ENCODE measurements at places on chromosomes 1 and 21.

DNA sequence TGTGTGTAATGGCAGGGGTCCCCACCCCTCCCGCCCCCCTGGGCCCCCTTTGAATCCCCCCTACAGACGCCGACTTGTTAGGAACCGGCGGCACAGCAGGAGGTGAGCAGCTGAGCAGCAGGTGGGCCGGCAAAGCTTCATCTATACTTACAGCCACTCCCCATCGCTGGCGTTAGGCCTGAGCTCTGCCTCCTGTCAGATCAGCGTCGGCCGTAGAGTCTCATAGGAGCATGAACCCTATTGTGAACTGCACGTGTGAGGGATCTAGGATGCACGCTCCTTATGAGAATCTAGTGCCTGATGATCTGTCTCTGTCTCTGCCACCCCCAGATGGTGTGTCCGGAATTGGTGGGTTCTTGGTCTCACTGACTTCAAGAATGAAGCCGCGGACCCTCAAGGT, 14.9 kb upstream of the VPS26C start:
- DNase-seq, result no peak

DNA sequence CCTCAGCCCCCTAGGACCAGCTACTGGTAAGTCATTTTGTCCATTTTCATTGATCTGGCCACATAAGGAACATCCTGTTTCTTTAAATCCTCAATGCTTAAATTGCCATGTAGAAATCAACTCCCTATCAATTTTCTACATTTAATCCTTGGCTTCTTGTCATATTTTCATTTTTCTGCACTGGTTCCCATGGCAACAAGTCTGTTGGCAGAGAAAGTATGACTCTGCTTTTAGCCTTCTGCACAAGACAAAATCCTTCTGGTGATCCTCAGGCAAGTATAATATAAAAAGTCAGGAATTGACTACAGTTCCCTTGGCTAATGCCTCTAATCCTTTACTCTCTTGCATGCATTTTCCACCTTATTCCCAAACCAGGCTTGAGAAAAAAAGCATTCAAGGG, 65.0 kb downstream of the LRRC40 start:
- DNase-seq, result no peak

DNA sequence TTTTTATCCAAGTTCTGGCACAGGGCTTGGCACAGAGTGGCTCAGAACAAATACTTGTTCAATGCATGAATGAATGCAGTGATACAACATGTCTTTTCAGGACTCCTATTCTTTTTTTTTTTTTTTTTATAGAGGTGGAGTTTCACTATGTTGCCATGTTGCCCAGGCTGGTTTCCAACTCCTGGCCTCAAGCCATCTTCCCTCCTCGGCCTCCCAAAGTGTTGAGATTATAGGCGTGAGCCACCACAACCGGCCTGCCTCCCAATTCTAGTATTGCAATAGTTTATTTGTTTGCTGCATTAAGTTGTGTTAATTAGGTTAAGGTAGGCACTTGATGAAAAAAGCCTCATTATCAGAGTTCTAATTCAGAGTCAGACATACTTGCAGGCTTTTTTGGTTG, 17.9 kb downstream of the UBE4B start:
- no peak for DNase-seq

GRCh38 chr21:20720623-20721022, 277.6 kb upstream of the NCAM2 start:
- DNase-seq, result no peak

- DNase-seq, result no peak
These were observed 35.0 kb upstream of the GRHL3 start for GRCh38 chr1:24284156-24284471.

- no peak for DNase-seq
These were observed 148.5 kb downstream of the DHRS3 start for GRCh38 chr1:12469493-12469892.

DNA sequence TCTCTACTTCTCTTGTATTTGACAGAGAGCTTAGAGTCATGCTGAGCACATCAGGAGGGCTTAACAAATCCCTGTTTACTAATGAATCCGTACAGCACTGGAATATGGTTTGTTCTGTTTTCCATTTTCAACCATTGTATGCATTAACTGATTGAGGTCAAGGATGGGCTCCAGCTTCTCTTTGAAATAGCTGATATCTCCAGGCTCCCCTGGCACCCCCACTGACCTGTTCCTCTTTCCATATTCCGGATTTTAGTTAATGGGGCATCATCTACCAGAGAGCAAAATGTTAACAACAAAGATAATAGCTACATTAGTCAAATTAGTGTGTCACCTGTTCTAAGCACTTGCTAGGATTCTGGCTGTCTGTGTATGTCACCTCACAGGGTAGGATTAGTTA, 57.6 kb downstream of the NENF start:
- no peak for DNase-seq

GRCh38 chr1:115262886-115263285, 75.2 kb downstream of the NGF start:
- DNase-seq, result no peak

GRCh38 chr1:81832573-81832972, 31.8 kb downstream of the ADGRL2 start:
- DNase-seq, result no peak

GRCh38 chr1:23244256-23244761, 27.0 kb upstream of the HTR1D start:
- no peak for DNase-seq

- DNase-seq, result no peak
These were observed 30.6 kb downstream of the SYT6 start for GRCh38 chr1:114122941-114123618.

GRCh38 chr1:205326812-205327466, 5.4 kb upstream of the NUAK2 start:
- DNase-seq, result no peak

GRCh38 chr21:44324854-44325107, 14.4 kb downstream of the CFAP410 start:
- DNase-seq, result no peak

GRCh38 chr21:35521852-35522505, 472.9 kb upstream of the RUNX1 start:
- DNase-seq, result no peak

- no peak for DNase-seq
These were observed 2.8 kb downstream of the PPIH start for GRCh38 chr1:42660907-42661500.

DNA sequence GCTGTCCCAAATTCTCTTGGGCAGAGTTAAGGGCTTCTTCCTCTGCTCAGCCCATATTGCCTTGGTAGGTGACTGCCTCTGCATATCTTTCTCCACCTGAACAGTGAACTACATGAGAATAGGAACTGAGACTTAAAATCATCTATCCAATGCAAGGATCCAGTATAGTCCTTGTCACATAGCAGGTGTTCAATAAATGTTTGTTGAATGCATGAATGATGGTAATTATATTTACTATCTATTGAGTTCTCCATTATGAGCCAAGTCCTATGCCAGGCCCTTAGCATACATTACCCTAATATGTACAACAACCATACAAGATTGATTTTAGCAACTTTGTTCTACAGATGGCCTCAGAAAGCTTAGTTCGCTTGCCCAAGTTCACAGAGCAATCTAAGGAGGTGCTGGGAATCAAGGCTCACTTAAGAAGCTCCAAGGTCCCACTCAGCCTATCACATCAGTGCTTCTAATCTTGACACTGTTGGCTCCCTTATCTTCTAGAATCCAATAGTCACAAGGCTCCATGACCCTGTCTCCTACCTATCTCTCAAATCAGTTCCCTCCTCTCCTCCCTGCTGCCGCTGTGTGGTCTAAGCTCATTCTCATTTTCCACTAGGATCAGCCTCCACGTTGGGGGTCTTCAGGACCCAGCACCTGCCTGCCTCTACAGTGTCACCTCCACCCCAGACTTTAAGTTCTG, 2.2 kb upstream of the CDK18 start:
- no peak for DNase-seq

DNA sequence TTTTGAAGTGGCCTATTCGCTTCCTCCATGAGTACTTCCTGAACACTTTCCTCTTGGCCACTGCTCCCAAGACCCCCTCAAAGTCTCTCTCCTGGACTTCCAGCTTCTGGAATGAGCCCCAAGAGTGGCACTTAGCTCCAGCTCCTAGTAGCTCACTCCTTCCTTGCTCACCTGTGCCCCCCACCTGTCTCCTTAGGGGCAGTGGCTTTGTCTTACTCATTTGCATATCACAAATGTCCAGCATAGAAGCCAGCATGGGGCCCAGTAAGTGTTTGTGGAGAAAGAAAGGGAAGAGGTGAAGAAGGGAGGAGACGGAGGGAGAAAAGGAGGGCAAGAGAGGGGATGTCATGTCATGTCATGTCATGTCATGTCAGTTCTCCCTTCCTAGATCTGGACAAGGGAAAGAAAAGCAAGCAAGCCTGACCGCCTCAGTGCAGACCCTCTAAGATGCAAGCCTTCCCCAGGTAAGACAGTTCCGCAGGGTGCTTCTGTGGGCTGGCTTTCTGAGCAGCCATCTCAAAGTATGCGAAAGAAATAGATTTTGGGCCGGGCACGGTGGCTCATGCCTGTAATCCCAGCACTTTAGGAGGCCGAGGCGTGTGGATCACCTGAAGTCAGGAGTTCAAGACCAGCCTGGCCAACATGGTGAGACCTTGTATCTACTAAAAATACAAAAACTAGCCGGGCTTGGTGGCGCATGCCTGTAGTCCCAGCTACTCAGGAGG, 6.9 kb upstream of the MX1 start:
- no peak for DNase-seq
